ENCODE measurements at places on chromosomes 6 and 20.
A peak's percentile ranks its signal among the peaks of the same experiment; 100 is the strongest.

GRCh38 chr6:90709431-90709996 is 122.6 kb upstream of the MAP3K7 start:
- no peak for DNase-seq

- no peak for DNase-seq
These were observed 34.0 kb downstream of the NT5E start for GRCh38 chr6:85483846-85484245.

DNA sequence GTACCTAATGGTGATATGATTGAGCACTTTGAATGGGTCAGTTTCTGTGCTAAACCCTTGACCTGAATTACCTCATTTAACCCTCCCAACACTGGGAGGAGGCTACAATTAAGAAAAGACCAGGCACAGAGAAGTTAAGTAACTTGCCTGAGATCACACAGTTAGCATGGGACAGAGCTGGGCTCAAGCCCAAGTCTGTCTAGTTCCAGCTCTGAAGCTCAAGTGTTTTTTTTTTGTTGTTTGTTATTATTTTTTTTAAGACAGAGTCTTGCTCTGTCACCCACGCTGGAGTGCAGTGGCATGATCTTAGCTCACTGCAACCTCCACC is 4.0 kb downstream of the FAM83D start:
- DNase-seq, result no peak

DNA sequence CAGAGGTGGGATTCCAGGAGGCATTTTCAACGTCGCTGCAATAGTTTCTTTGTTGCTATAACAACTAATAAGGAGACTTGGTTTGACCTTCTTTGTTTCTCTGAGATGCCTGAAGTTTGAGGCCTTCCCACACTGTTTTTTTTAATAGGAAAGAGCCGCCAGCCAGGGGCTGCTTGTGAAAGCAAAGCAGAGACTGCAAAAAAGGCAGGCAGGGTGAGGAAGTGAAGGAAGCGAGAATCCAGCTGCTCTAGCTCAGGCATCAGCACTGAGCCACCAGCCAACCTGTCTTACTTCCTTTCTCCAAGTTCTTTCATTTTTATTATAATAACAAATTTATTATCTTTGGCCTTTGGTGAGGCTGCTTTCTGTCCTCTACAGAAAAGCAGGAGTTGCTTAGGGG is 179.1 kb downstream of the DOK5 start:
- DNase-seq, result no peak

GRCh38 chr20:23683281-23683680 is 5.6 kb downstream of the CST4 start:
- DNase-seq, result no peak

GRCh38 chr6:101445527-101445926 is 52.0 kb downstream of the GRIK2 start:
- DNase-seq, result no peak

- DNase-seq, result no peak
These were observed 1.5 kb downstream of the SLC29A1 start for GRCh38 chr6:44224965-44225305.

DNA sequence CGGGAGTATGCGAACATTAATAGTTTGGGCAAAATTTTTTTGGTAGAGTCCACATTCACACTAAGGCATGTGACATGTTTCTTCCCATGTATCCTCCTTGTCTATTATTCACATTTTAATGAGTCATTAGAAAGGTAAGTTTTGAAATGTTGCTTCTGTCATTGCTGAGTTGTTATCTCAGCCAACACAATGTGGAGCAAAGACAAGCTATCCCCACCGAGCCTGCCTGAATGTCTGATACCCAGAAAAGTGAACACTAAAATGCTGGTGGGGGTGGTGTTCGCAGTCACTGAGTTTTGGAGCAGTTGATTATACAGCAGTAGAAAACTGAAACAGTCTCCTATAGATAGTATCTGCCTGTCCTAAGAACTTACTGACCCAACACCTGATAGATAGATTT is 68.3 kb upstream of the ASF1A start:
- no peak for DNase-seq

- DNase-seq, result no peak
These were observed 1192.4 kb upstream of the CITED2 start for GRCh38 chr6:140566781-140567277.

DNA sequence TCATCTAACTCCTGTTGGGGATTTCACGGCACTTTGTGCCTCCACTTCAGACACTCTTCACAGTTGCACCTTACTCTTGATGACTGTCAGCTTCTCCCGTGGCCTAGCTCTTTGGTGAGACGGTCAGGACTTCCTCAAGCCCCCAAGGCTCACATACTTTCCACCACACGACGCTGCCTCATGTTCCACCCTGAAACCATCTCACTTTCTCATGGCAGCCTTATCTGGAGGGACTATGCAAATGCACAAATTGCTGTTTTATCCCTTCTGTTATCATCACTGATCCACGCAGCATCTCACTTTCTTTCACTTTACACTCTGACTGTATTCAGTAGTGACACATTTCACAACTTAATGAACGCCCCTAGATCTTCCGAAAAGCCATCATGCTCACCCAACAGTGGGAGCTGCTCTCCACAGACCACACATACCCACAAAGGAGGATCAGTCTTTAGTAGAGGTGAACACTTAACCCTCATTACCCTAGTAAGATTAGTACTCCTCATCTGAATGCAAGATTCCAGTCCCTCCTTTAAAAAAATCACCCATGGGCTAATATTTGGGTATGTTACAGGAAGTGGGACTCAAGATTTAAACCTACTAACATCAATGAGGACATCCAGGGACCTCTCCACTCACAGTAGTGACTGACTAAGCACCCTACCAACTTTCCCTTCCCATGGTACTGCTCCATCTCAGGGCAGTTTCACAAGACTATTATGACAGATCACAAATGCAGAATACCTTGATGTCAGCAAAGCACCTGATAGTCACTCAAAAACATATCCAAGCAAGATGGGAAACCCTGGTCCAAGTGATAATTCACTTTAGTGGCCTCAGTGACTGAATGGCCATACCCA is 35.4 kb downstream of the FYN start:
- DNase-seq, result peak; percentile 54

- no peak for DNase-seq
These were observed at the start of gene GPLD1 for GRCh38 chr6:24489470-24489869. Gene GPLD1, minus strand, starts transcription at chr6:24489578. Its CDS starts 67 bp downstream, at chr6:24489511.

Measured in activated T-cell treated with anti-CD3 and anti-CD28 coated beads, Interleukin-2, amount 50 U/mL, for 1 hour (primary cell).